ENCODE measurements at places on chromosomes 4 and X.

DNA sequence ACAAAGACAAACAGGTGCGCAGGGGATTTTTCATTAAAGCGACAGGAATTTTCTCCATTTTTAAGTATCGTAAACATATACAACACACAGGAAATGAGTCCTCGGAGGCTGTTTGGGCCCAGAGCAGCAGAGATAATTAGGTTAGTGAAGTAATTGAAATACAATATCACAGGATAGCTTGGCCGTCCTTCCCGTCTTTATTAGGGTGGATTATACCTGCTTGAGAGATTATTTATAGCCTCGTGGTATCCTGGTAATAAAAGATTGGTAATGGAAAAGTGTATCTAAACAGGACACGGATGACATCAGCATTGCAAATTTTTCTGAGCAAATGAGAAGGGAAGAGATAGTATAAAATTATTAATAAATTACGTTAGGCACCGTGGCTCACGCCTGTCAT is 68.2 kb downstream of the CRLF2 start:
- DNase-seq = no peak

- no peak for DNase-seq
Observed at GRCh38 chr4:171101845-171102244, 711.4 kb upstream of the GALNTL6 start.

DNA sequence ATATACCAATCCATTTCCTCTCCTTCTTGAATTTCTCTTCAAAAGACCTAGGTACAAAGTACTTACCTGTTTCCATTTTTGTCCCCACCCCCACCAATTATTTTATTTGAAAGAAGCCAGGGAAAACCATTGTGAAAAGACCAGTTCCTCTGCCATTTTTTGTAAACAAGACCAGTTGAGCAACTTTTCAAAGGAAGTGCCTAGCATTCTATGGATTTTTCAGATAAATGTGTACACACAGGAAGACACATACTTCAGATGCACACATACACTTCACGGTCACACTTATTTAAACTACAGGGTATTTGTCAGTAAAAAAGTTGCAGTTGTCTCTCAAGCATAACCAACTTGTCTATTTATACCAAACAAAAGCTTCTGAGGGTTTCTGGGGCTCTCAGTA is 587.2 kb upstream of the KLHL4 start:
- DNase-seq = no peak

- no peak for DNase-seq
Observed at GRCh38 chrX:46841346-46841745, 4.5 kb downstream of the RP2 start.

- no peak for DNase-seq
Observed at GRCh38 chr4:185207466-185207865, 1.9 kb upstream of the SNX25 start.

- DNase-seq = no peak
Observed at GRCh38 chr4:108385076-108385475, 216.3 kb upstream of the LEF1 start.

GRCh38 chrX:16654093-16654492 is 4.1 kb downstream of the S100G start:
- DNase-seq = no peak

- DNase-seq = no peak
Observed at GRCh38 chrX:134622813-134623185, 35.5 kb downstream of the PLAC1 start.

- DNase-seq = no peak
Observed at GRCh38 chrX:1411326-1411725, 19.4 kb upstream of the SLC25A6 start.

DNA sequence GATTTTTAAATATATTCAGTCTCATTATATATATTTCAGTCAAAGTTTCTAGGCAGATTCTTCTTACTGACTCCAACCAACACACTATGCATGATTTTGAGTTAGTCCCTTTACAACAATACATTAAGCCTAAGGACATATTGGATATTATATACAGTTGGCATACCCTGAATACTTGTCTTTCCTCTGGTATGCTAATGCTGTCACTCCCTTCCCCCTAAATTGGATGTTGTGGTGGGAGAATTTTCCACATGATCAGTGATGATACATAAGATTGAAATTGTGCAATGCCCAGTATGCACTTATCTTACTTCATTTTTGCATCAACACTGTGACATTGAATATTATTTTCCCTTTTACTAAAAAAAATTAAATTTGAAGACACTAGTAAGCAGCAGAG is 935.2 kb downstream of the PCDH7 start:
- DNase-seq = no peak

DNA sequence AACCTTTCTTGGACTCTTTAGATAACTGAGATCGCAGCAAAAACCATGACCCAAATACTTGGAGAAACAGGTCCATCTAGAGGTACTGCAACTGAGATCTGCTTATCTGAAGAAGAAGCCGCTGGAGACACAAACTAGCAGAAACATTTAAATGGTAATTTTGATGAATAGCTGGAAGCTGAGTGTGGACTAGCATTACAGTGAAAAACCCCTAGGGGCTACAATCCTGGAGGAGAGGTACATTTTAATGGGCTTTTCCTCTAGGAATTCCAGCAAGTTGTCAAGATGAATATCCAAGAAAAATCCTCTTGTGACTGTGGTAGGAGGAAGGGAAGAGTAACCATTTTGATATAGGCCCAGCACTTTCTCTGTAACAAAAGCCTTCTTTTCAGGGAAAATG is 592.5 kb upstream of the GRIA3 start:
- DNase-seq = no peak

DNA sequence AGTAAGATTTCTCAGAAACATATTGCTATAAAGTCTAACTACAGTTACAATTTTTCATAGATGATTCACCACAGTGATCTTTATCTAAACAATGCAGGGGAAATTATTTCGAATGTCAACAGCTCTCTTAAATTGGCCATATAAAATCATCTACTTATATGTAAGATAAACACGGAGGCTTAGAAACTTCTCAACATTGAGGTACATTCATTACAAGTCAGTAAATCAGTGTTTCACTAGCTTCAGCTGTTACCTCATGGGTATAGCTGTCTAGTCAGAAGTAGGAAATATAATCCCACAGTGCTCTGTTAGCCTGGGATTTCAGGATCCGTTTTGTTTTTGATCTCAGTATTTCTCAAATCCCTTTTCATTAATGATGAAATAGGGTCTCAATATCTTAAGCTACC is 43.2 kb downstream of the PCDH7 start:
- no peak for DNase-seq

DNA sequence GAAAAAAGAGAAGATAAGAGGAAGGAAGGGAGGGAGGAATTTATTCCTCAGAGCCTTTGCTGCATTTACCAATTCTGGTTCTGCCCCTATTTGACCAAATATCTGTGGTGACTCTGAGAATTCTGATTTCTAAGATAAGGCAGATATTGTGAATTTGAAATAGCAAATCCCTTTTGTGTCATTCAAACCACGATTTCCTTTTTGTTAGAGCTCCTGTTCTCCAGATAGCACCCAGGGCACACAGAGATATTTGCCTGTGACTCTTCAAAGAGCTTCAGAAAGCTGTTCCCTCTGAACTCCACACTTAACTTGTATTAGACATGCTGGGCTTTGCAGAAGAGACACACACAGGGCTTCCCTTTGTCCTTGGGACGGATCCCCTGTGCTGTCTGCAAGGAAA is 272.2 kb downstream of the DHRSX start:
- no peak for DNase-seq

DNA sequence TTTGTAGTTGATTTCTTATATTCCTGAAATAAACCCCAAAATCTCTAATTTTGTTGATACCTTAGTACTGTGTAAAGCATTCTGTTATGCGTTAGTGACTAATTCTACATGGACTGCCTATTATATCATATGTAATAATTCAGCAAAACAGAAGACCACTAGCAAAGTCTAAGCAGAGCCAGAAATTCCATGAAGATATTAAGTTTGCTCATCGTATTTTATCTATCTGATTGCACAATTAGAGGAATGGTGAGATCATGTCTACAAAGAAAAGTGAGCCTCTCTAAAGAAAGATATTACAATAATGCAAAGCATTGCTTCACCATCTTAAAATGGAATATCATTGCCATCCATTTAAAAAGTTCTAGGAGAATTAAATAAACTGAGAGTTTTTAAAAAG is 374.6 kb upstream of the SLC7A11 start:
- DNase-seq = no peak

GRCh38 chrX:154333837-154334271 is 38.3 kb downstream of the TKTL1 start:
- no peak for DNase-seq

DNA sequence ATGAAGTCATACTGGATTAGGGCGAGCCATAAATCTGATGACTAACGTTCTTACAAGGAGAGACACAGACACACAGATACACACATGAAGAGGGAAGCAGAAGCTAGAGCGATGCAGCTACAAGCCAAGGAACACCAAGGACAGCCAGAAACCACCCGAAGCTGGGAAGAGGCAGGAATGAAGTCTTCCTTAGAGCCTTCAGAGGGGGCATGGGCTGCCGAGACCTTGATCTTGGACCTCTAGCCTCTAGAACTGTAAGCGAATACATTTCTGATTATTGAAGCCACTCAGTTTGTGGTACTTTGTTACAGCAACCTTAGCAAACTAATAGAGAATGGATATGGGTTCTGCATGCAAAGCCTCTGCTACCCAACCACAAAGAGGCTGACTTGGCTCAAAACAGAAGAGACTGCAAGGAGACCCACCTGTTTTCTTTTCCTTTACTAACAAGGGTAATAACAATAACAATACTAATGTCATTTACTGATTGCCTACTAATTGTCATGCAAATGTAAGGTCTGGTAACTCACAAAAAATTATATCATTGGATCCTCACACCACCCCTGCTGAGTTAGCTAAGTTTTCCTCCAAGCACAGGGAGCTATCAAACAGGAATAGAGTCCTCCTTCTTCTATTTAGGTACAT is 10.1 kb upstream of the LDB2 start:
- no peak for DNase-seq

DNA sequence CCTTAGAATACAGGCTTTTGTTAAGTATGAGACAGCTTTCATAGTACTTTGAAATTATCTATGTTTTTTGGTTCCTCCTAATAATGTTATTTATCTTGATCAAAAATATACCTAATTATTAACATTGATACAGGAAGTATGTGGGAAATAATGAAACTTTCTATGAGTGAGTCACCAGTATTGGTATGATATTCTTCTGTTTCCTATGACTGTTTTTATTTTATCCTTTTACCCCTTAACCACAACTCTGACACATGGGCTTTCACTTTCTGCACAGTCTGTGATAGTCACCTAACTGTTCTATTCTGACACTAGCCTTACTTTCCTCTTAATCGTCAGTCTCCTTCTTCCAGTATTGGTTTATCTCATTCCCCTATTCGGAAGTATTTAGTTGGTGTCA is 4.7 kb downstream of the THAP9 start:
- DNase-seq = no peak

GRCh38 chrX:51917604-51918003 is 24.2 kb downstream of the MAGED1 start:
- DNase-seq = no peak

- no peak for DNase-seq
Observed at GRCh38 chr4:25874655-25875054, 11.9 kb upstream of the SEL1L3 start.

DNA sequence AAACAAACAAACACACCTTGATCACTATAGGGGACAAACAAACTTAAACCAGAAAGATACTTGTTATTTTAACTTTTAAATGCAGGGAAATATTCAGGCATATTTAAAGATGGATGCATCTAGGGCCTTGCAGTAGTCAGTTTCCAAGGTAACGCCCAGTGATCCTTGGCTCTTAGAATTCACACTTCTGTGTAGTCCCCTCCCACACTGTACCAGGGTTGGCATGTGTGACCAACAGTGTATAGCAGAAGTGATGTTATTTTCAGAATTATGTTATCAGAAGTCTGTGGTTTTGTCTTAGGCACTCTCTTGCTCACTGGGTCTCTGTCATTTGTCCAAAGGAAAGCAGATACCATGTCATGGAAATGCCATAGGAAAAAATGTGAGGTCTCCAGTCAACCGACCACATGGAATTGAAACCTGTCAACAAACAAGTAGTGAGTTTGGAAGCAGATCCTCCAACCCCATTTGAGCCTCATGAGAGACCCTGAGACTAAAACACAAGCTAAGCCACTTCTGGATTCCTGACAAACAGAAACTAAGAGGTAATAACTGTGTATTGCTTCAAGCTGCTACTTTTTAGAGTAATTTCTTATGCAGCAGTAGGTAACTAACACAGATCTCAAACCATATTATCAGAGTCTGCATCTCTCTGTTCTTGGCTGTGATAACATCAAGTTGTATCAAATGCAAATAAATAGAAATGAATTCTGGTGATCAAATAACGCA is 670.3 kb downstream of the KCTD8 start:
- no peak for DNase-seq

- DNase-seq = no peak
Observed at GRCh38 chr4:165656399-165656798, 216.6 kb upstream of the TLL1 start.

DNA sequence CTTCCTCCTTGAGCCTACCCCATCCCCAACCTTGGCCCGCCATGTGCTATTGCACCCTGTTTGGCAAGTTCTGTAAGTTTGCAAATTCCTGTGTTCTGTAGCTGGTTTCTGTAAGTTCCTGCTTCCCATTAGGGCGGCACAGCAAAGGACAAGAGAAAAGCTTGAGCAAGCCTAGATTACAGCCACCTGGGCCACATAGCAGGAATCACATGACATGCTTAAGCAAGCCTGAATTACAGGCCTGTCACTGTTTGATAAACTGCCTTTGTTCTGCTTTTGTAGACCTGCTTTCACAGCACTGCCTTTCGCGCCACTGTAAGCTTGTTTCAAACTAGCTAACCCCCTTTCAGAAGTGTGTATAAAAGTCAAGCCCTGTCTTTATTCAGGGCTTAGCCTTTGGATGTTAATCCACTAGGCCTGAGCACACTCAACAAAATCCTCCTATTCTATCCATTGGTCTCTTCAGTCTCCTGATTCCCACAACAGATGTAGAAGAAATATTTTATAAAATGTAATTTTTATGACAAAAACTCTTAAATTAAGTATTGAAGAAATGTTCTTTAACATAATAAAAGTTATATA is 906.8 kb upstream of the NDST4 start:
- no peak for DNase-seq
